Fibroblast of skin of right biceps (primary cell): ENCODE measurements at places on chromosomes 16 and 17.

- DNase-seq, result no peak
Measured at GRCh38 chr17:46020023-46020761, 21.1 kb downstream of the STH start.

DNA sequence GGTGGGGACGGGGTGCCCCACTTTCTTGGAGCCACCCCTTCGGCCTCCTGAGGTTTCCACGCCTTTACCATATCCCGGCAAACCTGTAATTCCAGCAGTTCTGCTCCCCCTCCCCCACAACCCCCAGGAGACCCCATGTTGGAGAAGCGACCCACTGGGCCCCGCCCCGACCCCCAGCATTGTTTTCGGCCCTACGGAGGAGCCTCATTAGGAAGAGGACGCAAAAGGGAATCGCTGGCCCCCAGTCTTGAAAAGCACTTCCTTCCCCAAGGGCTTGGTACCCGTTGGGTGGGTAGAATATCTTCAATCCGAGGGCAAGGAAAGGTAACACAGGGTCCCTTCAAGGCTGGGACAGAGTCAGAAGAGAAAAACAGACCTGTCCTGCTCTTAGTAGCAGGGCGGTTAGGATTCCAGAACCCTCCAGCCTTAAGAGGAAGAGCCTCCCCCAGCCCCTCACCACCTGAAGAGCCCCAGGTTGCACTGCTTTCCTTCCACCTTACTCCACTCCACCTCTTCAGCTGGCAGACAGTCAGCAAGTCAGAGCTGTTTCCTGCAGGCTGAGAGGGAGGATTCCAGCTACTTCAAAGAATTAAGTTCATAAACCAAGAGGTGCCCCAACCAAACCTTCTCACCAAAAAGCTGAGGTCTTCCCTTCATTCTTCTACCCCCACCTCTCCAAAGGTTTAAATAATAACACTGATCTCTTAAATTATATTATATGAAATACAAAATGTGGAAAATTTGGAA is 803 bp upstream of the TLCD2 start:
- DNase-seq, result peak; percentile 38

- no peak for DNase-seq
Measured at GRCh38 chr17:56020369-56020768, 132.9 kb upstream of the ANKFN1 start.

- DNase-seq, result no peak
Measured at GRCh38 chr17:27575096-27575911, 55.7 kb upstream of the LGALS9 start.

GRCh38 chr16:71792176-71792575 is 16.5 kb downstream of the AP1G1 start:
- DNase-seq, result no peak

GRCh38 chr16:68732042-68732680 is 4.9 kb upstream of the CDH1 start:
- peak; percentile 9 for DNase-seq

- no peak for DNase-seq
Measured at GRCh38 chr16:13401641-13402040, 500.2 kb downstream of the SHISA9 start.

- peak; percentile 51 for DNase-seq
Measured at GRCh38 chr16:12406926-12407690, 396.6 kb downstream of the CPPED1 start.

DNA sequence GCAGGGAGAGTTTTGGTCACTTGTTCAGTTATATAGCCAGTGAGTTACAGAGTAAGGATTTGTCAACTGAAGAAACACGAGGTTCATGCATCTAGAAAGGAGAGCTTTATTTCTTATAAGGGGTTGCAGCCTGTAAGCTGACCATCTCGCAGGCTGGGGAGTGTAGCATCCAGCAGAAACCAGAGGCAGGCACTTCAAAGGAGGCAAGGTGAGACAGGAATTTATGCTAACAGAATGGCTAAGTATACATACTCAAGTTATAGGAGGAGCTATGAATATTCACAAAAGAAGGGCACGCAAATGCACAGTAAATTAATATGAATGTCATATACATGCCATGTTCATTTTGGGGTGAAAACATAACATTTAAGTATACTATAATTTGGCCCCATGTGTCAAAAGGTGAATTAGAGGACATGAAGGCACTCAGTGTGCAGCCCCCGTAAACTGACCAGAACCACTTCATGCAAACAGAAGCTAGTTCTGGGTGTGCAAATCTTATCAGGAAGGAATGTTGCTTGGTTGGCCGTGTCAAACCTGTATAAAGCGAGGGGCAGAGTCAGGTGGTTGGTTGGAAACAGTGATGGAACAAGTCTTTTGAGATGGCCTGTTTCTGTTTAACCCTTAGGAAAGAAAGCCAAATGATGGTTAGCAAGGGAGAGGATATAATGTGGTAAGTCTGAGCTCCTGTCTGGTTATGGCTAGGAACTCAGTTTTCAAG is 97.0 kb downstream of the GRIN2A start:
- DNase-seq, result no peak

GRCh38 chr17:76547183-76547641 is 7.4 kb downstream of the PRCD start:
- DNase-seq, result peak; percentile 73
